ENCODE measurements at places on chromosomes 7 and 10.

DNA sequence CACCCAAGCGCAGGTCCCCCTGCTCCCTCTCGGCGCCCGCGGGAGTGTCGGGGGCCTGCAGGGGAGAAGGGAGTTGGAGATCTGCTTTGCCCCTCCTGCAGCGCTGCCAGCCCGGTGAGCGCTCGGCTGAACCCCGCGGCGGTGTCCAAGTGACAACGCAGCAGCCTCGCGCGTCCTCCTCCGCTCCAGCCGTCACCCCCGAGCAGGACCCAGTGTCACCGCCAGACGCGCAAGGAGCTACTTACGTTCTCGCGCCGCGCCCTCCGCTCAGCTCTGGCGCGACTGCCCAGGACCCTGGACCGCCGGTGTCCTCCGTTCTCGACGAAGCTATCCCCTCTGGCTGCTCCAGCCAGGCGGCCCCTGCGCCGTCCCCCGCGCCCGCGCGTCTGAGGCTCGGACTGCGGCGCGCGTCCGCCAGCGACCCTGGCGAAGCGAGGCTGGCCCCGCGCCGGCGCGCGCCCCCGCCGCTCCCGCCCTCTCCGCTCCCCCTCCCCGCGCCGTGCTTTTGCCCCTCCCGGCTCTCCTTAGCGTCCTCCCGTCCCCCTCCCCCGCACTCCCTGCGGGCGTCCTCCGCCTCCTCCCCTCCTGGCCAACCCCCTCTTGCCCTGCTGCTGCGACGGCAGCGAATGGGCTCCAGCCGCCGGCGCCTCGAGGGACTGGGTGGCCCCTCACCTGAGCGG lies at the start of gene NRCAM:
NRCAM (minus strand) TSS at position 439 of the 680 bp plus-strand sequence. CDS start 216,372 bp downstream, outside the sequence.
- peaks cover 67% of the 10 kb centered on the region for H3K27me3 ChIP-seq
- peak; percentile 71 for DNase-seq
- no peaks in the 10 kb centered on the region for H3K36me3 ChIP-seq
- H3K27ac ChIP-seq: peak within 1 kb of the TSS; percentile 29
- peaks cover 10% of the 10 kb centered on the region for H3K4me1 ChIP-seq

DNA sequence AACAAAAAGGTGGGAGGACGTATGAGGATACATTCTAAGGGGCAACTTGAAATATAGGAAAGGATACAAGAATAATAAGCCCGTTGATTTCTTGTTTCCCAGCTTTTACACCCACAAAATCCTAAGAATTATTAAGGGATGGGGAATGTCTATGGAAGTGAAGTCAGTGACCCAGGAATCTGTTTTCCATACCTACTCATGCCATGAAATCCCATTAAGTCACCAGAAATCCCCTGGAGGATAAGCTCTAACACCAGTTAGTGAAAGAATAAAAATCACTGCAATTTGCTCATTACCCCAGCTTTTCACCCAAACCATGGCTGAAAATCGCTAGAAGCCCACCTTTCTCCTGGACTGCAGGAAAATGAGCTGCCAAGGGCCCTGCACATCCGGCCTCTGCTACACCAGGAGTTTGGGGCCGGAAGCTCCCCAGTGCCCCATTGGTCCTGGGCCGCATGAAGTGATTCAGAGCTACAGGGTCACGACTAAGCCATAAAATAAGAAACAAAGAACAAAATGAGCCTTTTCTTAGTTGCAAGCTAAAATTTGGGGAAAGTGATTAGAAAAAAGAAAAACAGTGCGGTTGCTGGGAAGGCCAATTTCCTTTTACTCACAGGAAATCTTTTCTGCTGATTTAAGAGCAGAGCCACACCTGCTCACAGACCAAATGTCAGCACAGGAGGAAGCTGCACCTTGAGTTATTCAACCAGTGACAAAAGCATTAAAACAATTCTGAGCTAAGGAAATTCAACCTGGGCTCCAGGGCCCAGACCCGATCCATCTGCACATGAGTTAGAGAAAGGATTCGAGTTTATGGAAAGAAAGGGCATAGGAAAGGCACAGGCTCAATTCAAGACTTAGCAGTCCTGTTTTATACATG lies 40.3 kb downstream of the HIPK2 start:
- peak overlapping the region; percentile 75 for H3K27ac ChIP-seq
- peaks cover 14% of the 10 kb centered on the region for H3K36me3 ChIP-seq
- H3K4me1 ChIP-seq: peaks cover 38% of the 10 kb centered on the region

- H3K36me3 ChIP-seq: no peaks in the 10 kb centered on the region
- no peak overlapping the region for H3K27ac ChIP-seq
- no peaks in the 10 kb centered on the region for H3K27me3 ChIP-seq
- no peak for DNase-seq
- no peak overlapping the region for H3K4me3 ChIP-seq
- H3K4me1 ChIP-seq: no peaks in the 10 kb centered on the region
Measured at GRCh38 chr10:57468894-57469432, 798.7 kb downstream of the IPMK start.

- no peak overlapping the region for H3K4me3 ChIP-seq
- DNase-seq: no peak
- no peak overlapping the region for H3K27ac ChIP-seq
- no peaks in the 10 kb centered on the region for H3K36me3 ChIP-seq
Measured at GRCh38 chr10:116043861-116044260, 229.1 kb downstream of the GFRA1 start.

GRCh38 chr10:71963351-71964097 lies 671 bp upstream of the CHST3 start:
- H3K4me1 ChIP-seq: peaks cover 8% of the 10 kb centered on the region
- no peak for DNase-seq

DNA sequence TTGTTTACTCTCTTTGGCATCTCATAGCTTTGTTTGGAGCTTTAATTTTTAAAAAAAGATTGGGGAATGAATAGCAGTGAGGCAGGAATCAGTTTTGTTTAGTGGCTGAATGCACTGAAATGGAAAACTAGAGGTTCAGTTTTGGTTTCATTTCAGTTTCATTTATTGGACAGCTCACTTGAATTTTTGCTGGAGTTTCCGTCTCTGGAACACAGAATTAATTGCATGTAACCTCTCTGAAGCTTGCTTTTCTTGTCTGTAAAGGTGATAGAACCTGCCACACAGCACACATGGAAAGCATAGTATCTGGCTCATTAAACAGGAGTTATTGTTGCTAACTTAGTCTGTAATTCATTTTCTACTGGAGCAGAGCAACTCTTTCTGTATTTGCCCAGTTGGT lies 7.1 kb downstream of the GRM8 start:
- peaks cover 4% of the 10 kb centered on the region for H3K4me1 ChIP-seq
- no peak overlapping the region for H3K27ac ChIP-seq
- peaks cover 57% of the 10 kb centered on the region for H3K27me3 ChIP-seq
- no peak for DNase-seq
- H3K4me3 ChIP-seq: no peak overlapping the region

DNA sequence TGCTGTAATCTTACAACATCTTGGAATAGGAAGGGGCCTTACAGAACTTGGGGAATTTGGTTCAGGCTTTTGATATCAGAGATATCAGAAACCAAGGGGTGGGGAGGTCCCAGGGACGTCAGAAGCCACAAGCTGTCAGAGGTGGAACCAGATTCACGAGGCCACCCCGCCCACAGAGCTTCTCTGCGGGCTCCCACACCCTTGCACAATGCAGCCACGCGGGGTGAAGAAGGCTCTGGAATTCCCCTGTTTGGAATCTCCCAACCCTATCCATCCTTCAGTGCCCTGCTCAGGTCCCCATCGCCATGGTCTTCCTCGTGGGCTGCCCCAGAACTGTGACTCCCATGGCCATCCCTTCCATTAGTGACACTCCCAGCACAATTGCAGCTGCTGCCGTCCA lies 247.1 kb upstream of the SHH start:
- H3K27me3 ChIP-seq: no peaks in the 10 kb centered on the region
- H3K4me1 ChIP-seq: no peaks in the 10 kb centered on the region
- H3K4me3 ChIP-seq: no peak overlapping the region
- H3K36me3 ChIP-seq: no peaks in the 10 kb centered on the region

DNA sequence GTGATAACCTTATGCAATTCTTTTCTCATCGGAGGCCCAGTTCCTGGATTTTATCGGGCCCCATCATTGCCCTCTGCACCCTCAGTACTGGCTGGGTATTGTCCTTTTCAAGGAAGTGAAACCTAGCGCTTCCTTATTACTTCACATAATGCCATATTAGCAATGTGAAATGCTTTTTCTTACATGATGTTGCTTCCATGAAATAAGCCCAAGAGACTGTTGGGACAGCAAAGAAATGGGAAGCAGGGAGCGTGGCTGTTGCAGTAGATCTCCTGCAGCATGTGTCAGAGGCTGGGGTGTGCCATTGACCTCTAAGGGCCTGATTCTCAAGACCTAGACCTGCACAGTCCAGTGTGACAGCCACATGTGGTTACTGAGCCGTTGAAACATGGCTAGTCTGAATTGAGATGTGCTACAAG lies 8.1 kb downstream of the CHN2 start:
- no peak for DNase-seq
- H3K27me3 ChIP-seq: peaks cover 23% of the 10 kb centered on the region
- H3K4me3 ChIP-seq: no peak overlapping the region

GRCh38 chr7:25852211-25852938 lies 299.6 kb upstream of the NFE2L3 start:
- H3K27ac ChIP-seq: no peak overlapping the region
- peak; percentile 75 for DNase-seq
- H3K36me3 ChIP-seq: no peaks in the 10 kb centered on the region
- peak overlapping the region; percentile 79 for H3K4me3 ChIP-seq

GRCh38 chr10:100303724-100304319 lies 17.3 kb upstream of the BLOC1S2 start:
- H3K27me3 ChIP-seq: peaks cover 56% of the 10 kb centered on the region
- no peak overlapping the region for H3K4me3 ChIP-seq
- H3K4me1 ChIP-seq: no peaks in the 10 kb centered on the region
- no peak for DNase-seq
- no peak overlapping the region for H3K27ac ChIP-seq

GRCh38 chr10:3850999-3851937 lies 66.3 kb upstream of the KLF6 start:
- peaks cover 40% of the 10 kb centered on the region for H3K4me1 ChIP-seq
- H3K36me3 ChIP-seq: peaks cover 2% of the 10 kb centered on the region
- DNase-seq: no peak
- H3K4me3 ChIP-seq: peak overlapping the region; percentile 70
- H3K27ac ChIP-seq: peak overlapping the region; percentile 87
- no peaks in the 10 kb centered on the region for H3K27me3 ChIP-seq

- no peak overlapping the region for H3K27ac ChIP-seq
- H3K36me3 ChIP-seq: no peaks in the 10 kb centered on the region
- no peak overlapping the region for H3K4me3 ChIP-seq
- H3K27me3 ChIP-seq: no peaks in the 10 kb centered on the region
- DNase-seq: no peak
Measured at GRCh38 chr7:152459724-152460251, 24.0 kb upstream of the KMT2C start.

GRCh38 chr7:516606-517456 lies 2.8 kb downstream of the PDGFA start:
- peaks cover 28% of the 10 kb centered on the region for H3K27me3 ChIP-seq
- no peak overlapping the region for H3K27ac ChIP-seq
- peaks cover 12% of the 10 kb centered on the region for H3K4me1 ChIP-seq
- no peaks in the 10 kb centered on the region for H3K36me3 ChIP-seq
- peak; percentile 61 for DNase-seq

GRCh38 chr10:93465806-93466675 lies 16.1 kb downstream of the MYOF start:
- H3K4me1 ChIP-seq: peaks cover 13% of the 10 kb centered on the region
- DNase-seq: no peak
- no peaks in the 10 kb centered on the region for H3K27me3 ChIP-seq
- no peak overlapping the region for H3K27ac ChIP-seq
- H3K4me3 ChIP-seq: no peak overlapping the region
- peaks cover 1% of the 10 kb centered on the region for H3K36me3 ChIP-seq

DNA sequence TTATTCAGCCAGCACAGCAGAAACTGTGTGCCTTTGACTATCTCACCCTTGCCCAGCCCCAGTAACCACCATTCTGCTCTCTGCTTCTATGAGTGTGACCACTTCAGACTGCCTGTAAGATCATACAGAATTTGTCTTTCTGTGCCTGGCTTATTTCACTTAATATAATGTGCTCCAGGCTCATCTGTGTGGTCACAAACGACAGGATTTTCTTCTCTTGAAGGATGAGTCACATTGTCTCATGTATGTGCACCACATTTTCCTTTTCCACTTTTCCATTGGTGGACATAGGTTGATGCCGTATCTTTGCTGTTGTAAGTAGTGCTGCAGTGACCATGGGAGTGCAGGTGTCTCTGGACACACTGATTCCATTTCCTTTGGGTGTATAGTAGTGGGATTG lies 122.5 kb upstream of the LANCL2 start:
- peaks cover 6% of the 10 kb centered on the region for H3K27me3 ChIP-seq
- H3K27ac ChIP-seq: no peak overlapping the region
- no peaks in the 10 kb centered on the region for H3K4me1 ChIP-seq
- no peaks in the 10 kb centered on the region for H3K36me3 ChIP-seq

DNA sequence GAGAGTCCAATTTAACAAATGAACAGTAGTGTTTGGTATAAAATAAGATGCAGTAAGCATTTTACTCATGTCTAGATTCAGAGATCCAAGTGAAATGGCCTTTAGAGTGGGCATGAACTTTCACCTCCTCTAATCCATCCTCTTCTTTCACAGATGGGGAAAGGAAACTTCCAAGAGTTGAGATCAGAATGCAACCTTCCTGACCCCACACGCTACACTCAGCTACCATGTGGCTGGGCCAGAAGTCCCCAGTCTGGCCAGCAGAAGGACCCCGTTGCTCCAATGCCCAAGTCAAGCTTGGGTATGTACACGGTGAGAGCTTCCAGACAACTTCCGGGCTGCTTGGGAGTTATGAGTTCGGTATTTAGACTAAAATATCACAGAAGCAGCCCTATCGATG lies 228.0 kb downstream of the ELMO1 start:
- no peak overlapping the region for H3K4me3 ChIP-seq
- no peak for DNase-seq
- peaks cover 49% of the 10 kb centered on the region for H3K36me3 ChIP-seq
- peaks cover 14% of the 10 kb centered on the region for H3K4me1 ChIP-seq
- no peaks in the 10 kb centered on the region for H3K27me3 ChIP-seq
- no peak overlapping the region for H3K27ac ChIP-seq

DNA sequence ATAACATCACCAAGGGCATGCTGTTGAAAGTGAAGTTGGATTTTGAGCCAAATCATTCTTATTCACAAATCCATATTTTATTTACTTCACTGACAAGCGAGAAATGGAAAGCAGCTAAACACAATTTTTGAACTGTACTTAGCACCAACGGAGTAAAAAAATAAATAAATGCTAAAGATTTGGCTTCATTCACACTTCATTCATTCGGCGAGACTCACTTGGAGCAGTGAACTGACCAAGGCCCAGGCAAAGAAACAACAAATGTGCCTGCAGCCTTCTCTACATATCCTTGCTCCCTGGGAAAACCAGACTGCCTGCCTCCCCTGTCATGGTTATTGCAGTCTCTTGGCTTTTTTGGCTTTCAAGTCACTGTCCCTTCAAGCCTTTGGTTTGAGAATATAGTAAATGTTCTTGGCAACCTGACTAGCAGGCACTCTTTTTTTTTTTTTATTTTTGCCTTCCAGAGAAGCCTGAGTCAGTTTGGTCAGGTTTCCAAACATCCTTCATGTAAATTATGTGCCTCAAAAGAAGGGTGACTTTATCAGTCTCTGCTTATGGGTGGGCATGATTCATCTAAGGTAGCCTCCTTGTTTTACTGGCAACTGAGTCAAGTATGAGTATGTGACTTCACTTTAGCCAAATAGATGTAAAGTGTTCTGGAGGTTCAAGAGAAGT lies 177.6 kb upstream of the MEOX2 start:
- H3K4me3 ChIP-seq: no peak overlapping the region
- no peak for DNase-seq
- no peaks in the 10 kb centered on the region for H3K4me1 ChIP-seq
- H3K27me3 ChIP-seq: no peaks in the 10 kb centered on the region
- no peak overlapping the region for H3K27ac ChIP-seq
- no peaks in the 10 kb centered on the region for H3K36me3 ChIP-seq

All from activated CD4-positive, alpha-beta T cell treated with anti-CD3 and anti-CD28 coated beads, Interleukin-2, amount 10 ng/mL, durations not matched to agents 24 days and 14 days (primary cell).